ENCODE measurements at places on chromosomes 1 and 21.

GRCh38 chr1:38179483-38179882, 132.9 kb upstream of the POU3F1 start:
- DNase-seq: no peak

GRCh38 chr1:210332233-210332632, 3.5 kb downstream of the HHAT start:
- DNase-seq: no peak

GRCh38 chr1:205656236-205656635, 24.1 kb downstream of the SLC45A3 start:
- DNase-seq: no peak

DNA sequence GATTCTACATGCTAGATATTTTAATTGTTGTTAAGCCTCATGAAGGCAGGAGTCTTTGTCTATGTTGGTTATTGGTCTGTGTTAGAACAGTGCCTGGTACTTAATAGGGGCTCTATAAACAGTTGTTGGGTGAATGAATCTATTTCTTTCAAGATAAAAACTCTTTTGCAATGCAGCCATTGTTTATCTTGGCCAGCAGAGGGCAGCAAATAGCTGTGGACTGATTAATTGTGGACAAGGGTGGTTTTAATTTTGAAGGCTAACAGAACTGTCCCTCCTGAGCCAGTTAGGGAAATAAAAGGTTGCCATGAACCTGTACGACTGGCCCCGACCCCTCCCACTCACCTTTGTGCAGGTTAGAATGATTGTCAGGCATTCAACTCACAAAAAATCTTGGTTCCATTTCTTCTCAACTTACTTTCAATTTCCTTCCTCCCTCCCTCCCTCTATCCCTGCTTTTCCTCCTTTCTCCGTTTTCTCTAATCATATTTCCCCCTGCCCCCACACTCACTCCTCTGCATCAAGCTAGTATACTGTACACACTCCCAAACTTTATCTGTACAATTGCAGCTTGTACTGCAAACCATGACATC, 66.3 kb upstream of the DIRAS3 start:
- DNase-seq: peak; percentile 29

DNA sequence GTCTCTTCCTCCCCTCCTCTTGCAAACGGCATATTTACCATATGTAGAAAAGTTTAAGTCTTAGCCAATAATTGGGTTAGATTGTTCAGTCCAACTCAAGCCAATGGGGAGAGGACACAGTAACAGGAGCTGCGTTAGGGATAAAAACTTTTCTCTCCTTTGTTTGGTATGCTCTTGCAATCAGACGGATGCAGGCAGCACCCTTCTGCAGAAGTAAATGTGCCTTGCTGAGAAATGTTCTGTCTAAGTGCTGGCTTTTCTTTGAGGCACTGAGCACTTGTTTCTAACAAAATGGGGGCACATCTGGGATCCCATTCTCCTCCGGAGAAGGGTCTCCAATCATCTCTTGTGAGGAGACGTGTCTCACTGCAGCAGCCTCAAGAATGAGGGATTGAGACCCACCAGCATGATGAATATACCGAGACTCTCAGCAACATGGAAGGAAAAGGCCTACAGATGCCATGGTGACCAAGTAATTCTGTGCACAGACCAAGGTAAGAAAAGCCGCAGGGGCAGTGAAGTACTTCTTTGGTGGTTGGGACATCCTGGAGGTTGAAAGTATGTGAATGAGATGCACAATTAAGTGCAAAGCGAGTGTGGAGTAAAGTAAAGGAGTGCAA, 20.7 kb upstream of the GNG4 start:
- no peak for DNase-seq

DNA sequence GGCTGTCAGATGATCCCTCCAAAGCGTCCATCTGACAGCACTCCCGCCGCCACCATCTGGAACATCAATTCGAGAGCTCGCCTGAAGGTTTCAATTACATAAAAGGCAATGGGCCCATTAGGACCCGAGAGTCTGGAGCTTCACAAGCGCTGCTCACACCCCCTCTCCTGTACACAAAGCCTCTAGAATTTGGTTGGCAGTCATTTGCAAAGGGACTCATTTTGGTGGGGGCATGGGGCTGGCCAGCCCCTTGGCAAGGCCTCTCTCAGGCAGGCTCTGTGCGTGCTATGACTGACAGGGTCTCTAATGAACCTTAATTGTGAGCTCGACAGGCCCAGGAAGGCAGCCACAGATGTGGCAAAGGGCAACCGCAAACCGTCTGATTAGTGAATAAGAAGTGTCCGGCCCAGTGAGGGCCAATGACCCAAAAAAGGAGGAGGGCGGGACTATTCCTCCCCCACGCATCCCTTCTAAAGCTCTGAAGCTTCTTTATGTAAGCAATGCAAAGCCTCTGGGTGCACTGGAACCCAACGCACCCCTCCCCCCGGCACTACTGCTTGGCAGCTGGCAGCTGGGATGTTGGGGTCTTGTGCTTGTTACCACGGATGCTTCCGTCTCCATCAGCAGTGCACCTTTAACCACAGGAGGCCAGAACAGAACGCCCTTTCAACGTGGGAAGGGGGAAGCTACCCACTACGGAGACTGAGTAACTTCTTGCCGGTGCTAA, 79.4 kb downstream of the CAPZB start:
- DNase-seq: no peak

GRCh38 chr1:36562181-36562685, 79.5 kb upstream of the CSF3R start:
- DNase-seq: no peak

- no peak for DNase-seq
Observed at GRCh38 chr1:89556726-89557444, 32.3 kb downstream of the LRRC8B start.

DNA sequence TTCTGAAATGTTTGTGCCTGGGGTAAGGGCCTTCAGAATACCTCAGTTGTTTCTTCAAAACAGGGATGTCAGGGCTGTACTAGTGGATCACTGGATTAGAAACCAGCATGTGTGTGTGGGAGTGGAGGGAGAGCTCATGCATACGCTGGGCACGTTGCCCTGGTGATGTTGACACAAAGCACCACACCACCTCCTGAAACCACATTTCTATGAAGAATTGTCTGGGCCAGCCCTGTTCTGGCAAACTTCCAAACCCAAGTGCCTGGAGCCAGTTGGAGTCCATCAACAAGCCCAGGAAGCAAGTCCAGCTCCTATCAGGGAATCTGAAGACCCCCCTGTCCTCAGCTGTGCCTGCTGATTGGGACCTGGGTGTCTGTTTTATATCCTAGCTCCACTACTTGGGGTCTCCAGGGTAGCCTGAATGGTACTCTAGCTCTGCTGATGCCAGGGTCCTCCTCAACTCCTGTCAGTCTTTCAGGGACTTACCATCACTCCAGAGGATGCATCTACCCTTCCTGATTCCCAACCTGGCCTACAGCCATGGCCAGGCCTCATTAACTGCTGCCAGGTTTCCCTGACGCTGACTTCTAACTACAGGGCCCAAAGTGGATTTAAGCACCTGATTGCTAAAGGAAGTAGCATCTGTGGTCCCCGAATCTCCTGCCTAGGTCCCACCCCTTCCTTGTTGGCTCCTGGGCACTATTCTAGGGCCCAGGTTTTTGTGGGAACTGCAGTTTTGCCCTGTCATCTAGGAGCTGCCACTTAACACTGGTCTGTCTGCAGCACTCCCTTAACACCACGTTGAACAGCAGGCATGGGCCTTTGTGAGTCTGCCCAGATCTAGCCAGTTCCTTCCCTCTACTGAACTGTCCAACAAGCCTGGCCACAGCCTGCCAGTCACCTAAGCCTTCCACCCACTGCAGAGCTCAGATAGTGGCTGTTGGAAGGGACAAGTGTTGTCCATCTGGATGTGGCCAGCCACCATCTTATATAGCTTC, 45.5 kb downstream of the LPAR3 start:
- no peak for DNase-seq

- DNase-seq: no peak
Observed at GRCh38 chr1:170594066-170594626, 62.2 kb downstream of the GORAB start.

GRCh38 chr1:220689666-220690065, 497 bp upstream of the C1orf115 start:
- DNase-seq: no peak

- DNase-seq: no peak
Observed at GRCh38 chr1:12627296-12627695, 9.3 kb upstream of the DHRS3 start.

GRCh38 chr1:10399444-10399941, 629 bp downstream of the PGD start:
- no peak for DNase-seq

- DNase-seq: no peak
Observed at GRCh38 chr1:203405703-203406438, 54.9 kb upstream of the FMOD start.

DNA sequence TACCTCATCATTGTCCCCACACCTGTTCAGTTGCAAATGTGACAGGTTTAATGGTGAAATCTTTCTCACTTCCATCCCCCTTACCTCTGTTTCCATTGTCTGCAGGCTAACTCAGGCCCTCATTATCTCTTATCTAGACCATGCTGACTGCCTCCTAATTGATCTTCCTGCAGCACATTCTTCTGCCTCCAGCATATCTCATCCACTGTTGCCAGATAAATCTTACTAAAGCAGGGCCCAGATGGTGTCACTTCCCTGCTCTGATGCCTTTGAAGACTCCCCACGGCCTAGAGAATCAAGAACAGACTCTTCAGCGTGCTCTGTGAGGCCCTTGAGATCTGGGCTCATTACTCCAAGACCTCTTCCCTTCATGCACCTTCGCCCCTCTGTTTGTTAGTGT, 230.1 kb downstream of the DUSP10 start:
- no peak for DNase-seq

DNA sequence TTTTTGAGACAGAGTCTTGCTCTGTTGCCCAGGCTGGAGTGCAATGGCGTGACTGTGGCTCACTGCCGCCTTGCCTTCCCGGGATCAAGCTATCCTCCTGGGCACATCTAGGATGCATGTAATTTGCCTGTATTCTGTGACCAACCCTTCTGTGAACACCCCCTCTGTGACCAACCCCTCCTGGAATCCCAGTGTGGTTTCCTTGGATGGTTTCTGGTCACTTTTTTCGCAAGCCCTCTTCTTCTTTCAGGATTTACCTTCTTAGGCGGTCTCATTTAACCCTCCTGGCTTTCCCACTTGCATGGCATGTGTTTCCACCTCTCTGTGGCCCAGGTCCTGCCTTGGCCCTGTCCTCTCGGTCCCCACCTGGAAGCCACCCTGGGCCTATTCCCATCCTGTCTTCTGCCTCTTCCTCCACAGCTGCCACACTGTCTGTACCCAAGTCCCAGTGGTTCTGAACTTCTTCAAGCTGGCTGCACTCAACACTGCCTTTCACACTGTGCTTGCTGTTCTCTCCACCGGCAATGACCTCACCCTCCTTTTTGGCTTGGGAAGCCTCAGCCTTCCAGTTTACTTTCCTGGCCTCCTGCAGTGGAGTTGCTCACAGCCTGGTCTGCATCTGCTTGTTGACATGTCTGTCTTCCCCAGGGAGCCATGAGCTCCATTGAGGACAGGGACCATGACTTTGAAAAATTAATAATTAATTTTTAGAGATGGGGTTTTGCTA, 57.0 kb downstream of the DISC1 start:
- no peak for DNase-seq
